Heart left ventricle (tissue), 16 donors: ENCODE measurements at places on chromosomes 4 and X. TPM values are rescaled to one million over a fixed set of nuclear protein-coding genes. Genes with fewer than 3 reads are reported as not detected.
A peak's percentile ranks its signal among the peaks of the same experiment; 100 is the strongest.

- DNase-seq = no peak
Observed at GRCh38 chr4:65658117-65658516, 12.2 kb downstream of the EPHA5 start.

Gene CPLX1
- 5.9 TPM for polyA plus RNA-seq

Gene TMEM271
- not detected for polyA plus RNA-seq

DNA sequence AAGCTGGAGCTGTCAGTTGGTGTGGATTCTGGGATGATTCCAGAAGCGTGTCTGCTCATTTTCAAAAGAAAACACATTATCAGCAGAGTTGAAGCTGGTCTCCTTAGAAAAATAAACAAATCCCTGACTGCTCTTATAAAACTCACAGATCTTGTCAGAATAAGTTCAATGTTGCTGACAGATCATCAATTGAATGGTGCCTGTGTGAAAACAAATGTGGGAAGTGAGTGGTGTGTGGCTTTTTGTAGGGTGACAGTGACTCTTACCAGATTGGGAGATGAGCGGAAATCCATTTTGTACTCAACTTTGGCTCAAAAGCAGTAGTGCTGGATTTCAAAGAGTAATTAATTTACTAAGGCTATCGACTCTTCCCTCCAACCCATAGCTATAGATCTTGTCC, 807.8 kb downstream of the RAPGEF2 start:
- no peak for DNase-seq

GRCh38 chrX:65607070-65607742, 60.2 kb upstream of the MSN start:
- no peak for DNase-seq

GRCh38 chrX:23341452-23341851, 6.8 kb downstream of the PTCHD1 start:
- no peak for DNase-seq

DNA sequence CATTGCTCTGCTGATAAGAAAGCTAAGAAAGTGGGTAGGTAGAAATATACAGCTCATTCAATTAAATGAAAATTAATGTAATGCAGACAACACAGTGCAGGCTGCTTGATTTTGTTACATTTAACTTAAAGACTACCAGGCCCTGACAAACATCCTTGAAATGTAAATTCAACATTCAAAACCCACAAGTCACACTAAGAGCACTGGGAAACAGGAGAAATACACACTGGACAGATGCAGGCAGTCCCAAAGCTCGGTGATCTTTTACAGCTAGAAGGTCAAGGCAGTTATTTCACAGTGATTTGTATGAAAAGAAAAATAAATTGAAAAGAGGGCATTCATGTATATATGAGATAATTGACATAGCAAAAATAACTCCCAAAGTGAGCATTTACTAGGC, 94.3 kb upstream of the PLAC1 start:
- no peak for DNase-seq

DNA sequence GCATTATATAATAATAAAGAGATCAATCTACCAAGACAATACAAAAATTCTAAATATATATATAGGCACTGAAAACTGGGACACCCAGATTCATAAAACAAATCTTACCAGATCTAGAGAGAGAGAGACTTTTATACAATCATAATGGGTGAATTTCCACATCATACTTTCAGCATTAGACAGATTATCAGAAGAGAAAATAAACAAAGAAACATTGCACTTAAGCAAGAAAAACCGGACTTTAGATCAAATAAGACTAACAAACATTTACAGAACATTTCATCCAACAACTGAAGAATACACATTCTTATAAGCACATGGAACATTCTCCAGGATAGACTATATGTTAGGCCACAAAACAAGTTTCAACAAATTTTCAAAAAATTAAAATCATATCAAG, 245.1 kb downstream of the INPP4B start:
- DNase-seq = no peak

- DNase-seq = no peak
Observed at GRCh38 chr4:107893171-107894137, 37.9 kb upstream of the CYP2U1 start.

Gene IRF2
- polyA plus RNA-seq = 12.0 TPM

DNA sequence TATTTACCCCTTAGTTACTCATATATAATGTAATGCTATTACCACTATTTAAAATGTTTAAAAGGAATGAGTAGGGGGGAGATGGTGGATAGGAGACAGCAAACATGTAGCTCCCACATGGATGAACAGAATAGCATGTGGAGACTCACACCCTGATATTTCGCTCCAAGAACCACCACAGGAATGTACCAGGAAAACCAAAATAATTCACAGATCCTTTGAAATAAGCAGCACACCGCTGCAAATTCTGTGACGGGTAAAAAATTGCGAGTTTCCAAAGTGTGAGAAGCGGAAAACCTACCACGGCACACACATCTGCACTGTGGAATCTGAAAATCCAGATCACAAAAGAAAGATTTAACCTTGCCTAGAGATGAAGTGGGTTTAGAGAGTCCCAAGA, 428.2 kb downstream of the TLL1 start:
- no peak for DNase-seq

Gene CCDC120
- 0.95 TPM for polyA plus RNA-seq

Gene SLC10A4
- not detected for polyA plus RNA-seq

DNA sequence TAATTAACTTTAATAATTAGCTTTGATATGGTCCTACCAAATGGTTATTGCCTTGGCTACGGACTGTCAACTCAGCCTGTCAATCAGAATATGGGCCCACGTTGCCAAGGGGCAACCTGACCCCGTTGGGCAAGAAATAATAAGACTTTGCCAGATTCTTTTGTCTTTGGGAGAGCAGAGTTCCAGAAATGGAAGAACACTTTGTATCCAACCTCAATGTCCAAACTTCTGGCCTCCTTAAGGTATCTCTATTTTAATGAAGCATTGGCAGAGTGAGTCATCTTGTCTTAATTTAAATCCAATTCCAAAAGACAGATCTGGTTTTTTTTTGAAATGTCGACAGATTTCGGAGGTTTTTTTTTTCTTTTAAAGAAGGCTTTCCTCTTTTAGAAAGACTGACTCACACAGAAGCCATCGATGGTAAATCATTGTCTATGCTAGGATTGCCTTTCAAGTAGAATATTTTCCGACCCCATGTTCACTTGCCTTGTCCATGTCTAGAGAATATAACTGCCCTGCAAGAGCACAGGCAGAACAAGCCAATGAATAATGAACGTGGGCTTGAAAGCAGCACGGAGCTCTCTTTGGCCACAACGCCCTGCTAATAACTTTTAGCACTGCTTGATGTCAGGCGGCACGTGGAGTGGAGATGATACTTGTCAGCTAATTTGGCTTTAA, 190.3 kb upstream of the GATB start:
- no peak for DNase-seq

DNA sequence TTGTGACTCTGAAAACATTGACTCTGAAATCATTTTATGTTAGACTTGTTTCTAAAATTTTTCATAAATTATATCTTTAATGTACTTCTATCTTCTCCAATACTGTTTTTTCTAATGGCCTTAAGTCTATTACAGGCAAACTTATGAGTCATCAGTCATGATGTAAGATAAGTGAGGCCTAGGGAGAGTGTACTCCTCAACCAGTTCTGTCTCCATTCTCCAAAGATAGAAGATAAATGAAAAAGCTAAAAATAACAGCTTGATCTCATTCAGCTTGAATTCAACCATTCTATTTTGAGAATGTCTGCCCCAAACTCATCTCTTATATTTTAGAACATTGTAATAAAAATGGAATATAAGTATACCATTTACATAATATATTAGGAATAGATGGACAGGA, 34.5 kb downstream of the STBD1 start:
- no peak for DNase-seq

Gene C4orf50
- polyA plus RNA-seq = not detected

Gene ARHGAP4
- polyA plus RNA-seq = 25.1 TPM

DNA sequence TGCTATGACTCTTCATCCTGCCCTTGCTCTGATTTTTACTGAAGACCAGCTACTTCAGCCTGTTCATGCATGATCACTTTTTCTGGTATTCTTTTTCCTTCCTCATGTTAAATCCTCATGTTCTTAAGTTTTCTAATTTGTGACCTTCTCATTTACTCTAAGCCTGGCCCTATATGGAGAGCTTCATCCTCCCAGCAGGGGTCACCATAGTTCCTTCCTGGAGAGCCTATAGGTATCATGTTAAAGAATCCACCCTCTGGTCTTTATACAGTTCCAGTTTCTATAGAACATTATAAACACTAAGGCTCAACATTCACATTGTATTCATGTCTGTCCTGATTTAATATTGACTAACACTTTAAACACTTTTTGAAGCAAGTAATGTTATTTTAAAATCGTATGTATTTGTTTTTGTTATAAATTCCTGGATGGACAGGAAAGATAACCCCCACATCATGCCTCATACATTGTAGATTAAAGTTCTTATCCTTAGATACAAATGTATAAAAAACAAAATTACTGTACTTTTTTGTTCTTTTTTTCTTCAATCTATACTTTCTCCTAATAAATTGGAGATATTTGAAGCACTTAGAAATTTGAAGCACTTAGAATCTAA, 53.8 kb upstream of the OTUD4 start:
- no peak for DNase-seq

DNA sequence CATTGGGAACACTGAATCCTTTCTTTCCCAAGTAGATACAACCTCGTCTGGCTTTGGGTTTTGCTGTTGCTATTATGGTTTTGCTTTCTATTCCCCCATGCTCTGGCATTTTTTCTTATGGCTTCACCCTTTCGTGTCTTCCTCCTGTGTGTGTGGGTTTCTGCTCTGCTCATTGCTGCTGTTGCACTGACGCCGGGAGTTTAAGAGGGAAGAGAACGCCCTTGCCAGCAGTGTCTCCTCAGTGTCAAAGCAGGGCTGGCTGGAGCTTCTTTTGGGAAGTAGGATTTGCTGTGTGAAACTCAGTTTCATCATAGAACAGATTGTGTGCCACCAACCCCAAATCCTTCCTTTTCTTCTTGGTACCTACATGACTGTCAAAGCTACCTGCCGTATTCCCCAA, 63.7 kb downstream of the CLDN22 start:
- DNase-seq = no peak

- no peak for DNase-seq
Observed at GRCh38 chr4:25938787-25939186, 24.8 kb downstream of the SMIM20 start.

- DNase-seq = no peak
Observed at GRCh38 chr4:88413801-88414200, 35.1 kb downstream of the HERC6 start.

GRCh38 chr4:181161669-181162068, 1081.5 kb upstream of the TENM3 start:
- DNase-seq = no peak

Gene SPANXD
- polyA plus RNA-seq = not detected

GRCh38 chr4:42306221-42307109, 90.8 kb upstream of the SHISA3 start:
- no peak for DNase-seq

Gene CCDC158
- 0.01 TPM for polyA plus RNA-seq

DNA sequence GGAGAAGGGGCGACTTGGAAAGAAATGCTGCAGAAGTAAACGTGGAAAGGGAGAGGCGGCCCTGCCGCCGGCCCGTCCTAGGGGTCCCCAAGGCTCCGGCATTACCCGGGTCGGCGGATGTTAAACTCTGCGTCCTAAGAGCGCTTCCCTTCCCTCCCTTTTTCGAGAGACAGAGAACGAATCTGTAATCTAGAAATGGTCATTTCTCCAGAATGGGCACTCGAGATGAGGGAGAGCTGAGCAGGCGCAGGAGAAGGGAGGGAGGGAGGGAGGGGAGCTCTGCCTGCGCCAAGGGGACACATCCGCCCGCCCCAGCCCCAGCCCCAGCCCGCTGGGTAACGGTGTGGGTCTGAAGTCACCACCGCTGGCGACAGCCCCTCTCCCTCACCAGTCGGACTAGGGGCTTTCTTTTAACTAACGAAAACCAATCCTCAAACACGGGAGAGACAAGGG, 1.7 kb downstream of the HCFC1 start:
- DNase-seq = peak; percentile 47

GRCh38 chr4:126800575-126801141, 832.1 kb upstream of the INTU start:
- no peak for DNase-seq

DNA sequence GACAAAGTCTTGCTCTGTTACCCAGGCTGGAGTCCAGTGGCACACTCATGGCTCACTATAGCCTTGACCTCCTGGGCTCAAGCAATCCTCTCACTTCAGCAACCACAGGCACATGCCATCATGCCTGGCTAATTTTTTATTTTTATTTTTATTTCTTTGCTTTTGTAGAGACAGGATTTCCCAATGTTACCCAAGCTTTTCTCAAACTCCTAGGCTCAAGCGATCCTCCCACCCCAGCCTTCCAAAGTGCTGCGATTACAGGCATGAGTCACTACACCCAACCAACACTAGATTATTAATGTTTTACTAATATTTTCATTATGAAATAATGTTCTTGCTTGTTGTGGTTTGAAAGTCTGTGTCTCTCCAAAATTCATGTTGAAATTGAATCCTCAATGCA, 5.2 kb upstream of the ACTRT1 start:
- DNase-seq = no peak

Gene PHF8
- 6.6 TPM for polyA plus RNA-seq

- no peak for DNase-seq
Observed at GRCh38 chrX:3462166-3462508, 115.7 kb upstream of the MXRA5 start.

DNA sequence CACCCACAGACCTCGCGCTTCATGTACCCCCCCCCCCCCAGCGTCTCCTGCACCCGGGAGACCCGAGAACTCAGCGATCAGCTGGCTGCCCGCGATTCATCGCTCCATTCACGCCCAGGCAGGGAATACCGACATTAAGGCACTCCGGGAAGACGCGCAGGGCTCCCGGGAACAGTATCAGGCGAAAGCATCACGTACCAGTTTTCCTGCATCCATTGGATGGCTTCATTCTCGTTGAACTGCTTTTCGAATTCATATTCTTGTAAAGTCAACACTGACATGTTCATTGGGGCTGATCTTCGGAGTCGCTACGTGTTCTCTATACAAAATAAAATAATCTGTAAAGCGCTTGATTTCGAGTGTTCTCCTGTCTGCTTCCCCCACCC, 373 bp downstream of the ELOVL6 start:
- DNase-seq = no peak

DNA sequence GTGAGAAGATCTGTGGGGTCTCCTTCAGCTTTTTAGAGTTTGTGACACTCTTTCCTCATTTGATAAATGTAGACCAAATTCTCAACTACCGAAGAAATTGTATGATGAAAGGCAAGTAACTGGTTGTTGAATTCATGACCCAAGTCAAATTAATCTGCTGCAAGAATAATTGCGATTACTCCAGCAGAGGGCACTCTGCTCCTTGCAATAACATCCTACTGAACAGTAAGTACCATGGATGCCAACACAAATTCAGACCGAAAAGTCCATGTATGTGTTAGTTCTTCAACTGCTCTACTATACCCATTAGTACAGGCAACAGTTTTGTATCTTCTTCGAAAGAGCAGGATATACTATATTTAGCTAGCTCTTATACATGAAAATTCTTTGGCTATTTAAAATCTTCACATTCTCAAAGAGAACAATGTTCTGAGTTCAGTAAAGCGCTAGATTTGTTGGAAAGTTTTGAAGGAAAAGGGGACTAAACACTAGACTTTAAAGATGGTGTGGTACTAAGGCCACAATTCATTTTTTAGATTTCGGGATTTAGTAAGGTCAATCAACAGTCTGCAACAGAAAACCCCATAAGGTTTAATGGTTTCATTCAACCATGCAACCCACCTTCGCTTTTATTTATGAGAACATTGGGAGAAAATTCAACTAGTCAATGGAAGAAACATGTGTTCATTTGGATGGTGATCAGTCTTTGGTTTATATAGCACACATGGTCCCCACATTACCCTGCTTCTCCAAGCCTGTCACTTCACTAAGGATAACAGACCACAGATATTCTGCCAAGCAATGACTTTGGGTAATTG, 105.4 kb upstream of the TBC1D9 start:
- peak; percentile 56 for DNase-seq
